RPMI7951 (cell line): ENCODE measurements at places on chromosomes 12 and 14.

- DNase-seq = no peak
Measured at GRCh38 chr14:49193332-49194065, 392.7 kb downstream of the RPS29 start.

DNA sequence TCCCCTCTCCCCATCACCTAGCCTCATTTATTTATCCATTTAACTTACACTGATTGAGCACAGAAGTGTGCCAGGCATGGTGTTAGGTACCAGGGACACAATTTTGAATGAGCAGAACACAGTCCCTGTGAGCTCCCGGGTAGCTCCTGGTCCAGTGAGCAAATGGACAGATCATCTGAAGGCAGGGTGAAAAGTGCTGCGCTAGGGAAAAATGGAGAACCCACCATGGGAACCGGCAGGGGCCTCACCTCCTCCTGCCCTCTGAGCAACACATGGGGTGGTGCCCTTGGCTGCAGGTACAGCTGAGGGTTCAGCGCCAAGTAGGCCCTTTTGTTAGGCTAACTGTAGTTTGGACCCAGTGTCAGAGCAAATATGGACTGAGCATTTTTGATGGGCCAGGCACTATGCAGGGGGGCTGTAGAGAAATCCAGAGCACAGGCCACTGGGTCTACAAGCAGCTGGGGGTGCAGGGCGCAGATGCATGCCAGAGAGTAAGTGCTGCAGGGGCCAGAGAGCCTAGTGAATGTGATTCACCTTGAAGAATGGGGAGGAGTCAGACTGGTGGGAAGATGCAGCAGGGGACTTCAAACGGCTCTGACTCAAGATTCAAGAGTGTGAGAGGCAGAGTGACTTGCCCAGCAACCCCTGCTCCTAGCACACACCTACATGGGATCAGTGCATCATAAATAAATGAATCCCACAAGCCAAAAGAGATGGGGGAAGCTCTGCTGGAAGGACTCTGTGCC is 28.2 kb downstream of the LTBP2 start:
- peak; percentile 84 for DNase-seq

GRCh38 chr14:58919217-58919616 is 269.2 kb upstream of the DAAM1 start:
- peak; percentile 10 for DNase-seq

DNA sequence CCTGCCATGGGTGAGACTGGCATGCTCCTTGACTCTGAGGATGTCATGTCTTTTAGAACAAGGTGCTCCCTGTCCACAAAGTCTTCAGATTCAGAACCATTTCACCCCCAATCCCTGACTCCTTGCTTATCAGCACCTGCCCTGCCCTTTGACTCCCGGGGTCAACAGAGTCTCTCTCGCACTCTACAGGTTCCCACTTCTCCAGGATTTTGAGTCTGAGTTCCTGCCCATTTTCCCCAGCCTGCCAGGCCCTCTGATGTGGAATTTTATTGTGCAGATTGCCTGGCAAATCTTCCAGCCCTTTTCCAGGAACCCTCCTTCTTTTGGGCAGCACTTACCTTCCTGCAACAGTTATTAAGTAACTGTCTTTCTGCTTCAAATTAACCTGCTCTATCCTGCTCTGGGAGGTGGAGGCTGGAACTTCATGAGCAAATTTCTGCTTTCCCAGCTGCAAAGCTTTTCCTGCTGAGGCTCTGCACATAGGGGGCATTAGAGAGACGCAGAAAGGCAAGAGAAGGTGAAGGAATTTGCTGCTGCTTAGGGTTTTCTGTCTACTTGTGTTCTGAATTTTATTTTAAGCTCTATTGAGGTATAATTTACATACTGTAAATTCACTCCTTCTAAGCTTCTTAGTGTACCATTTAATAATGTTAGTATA is 259.1 kb downstream of the PCNX1 start:
- peak; percentile 58 for DNase-seq
